NCI-H446 treated with DMSO at 0.1 percent for 48 hours (cell line): ENCODE measurements at places on chromosomes 7 and 10.

DNA sequence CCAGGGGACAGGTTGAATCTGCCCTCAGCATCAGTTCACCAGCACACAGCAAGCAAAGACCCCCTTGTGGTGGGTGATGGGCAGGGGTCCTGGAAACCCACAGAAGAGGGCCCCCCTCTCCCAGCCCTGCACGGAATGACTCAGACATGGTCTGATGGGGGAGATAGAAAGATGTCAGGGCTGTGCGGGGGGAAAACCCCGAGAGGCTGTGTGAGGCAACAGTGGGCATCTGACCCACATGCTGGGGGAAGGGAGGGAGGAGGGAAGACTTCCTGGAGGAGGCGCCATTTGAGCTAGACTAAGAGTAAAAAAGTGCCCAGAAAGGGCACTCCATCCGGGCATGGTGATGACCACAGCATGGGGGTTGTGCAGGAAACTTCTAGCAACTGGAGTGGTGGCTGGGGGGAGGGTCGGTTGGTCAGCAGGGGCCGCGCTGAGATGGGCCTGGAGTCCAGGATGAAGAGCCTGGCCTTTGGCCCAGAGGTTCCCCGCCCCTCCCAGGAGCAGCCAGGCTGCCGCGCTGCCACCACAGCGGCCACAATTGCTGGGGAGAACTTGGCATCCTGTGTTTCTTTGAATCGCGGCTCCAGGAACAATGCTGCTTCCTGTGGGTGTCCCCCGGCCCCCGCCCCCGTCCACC, 2.5 kb downstream of the LFNG start:
- DNase-seq, result no peak

DNA sequence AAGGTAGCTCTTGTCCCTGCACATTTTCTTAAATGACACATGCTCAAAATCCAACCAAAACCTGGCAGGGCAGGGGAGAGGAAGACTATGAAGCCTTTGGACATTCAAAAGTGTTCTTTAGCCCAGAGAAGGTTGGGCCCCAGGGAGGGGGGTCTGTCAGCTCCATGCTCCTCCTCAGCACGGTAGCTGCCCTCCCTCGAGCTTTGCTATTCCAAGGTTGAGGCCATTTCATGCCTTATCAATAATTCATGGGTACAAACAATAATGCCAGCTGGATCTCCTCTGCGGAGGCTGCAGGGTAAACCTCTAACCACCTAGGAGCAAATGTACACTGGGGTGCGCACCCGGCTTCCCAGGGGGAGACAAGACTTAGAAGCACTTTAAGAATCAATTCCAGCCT, 61.5 kb downstream of the SLIT1 start:
- no peak for DNase-seq

DNA sequence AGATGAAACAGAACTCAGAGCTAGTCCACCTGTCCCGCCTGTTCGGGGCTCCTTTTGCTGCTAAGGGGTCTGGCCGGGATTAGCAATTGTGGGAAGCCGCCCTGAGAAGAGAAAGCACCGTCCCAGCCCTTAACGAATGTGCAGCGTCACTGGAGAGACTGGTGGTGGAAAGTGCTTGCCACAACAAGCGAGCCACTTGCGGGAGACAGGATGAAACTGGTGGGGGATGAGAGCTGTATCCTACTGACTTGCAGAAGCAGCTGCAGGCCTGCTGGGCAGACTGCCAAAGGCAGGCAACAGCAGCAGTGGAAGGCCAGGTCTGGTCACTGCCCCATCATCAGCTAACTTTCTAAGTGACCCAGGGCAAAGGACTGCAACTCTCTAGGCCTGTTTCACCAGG, 95.4 kb downstream of the FAM53B start:
- no peak for DNase-seq

- DNase-seq, result no peak
These were observed 47.2 kb downstream of the FAM107B start for GRCh38 chr10:14727465-14727864.

GRCh38 chr7:123719197-123719721, 29.5 kb downstream of the WASL start:
- no peak for DNase-seq

DNA sequence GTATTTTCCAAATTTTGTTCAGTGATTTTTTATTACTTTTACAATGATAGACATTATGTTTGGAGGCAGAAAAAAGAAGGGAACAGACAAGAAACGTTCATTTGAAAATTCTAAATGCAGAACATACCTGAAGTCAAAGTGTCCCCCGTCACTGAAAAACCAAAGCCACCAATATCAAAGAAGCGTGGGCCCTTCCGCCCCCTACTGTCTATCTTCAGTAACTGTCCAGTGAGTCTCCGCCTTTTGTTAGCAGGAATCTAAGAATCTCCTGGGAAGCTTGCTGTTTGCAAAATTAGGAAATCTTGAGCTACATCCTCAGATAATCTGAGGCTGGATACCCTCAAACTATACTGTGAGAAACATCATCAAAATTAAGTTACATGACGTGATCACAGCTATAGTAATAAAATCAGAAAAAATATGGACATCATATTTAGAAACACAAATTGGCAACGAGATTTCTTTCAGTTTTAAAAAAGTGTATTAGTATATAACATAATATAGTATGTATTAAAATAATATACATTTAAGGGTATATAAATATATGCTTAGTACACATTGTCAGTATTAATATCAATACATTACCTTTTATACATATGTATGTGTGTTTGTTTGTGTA, 169.3 kb upstream of the AKR1E2 start:
- peak; percentile 40 for DNase-seq

DNA sequence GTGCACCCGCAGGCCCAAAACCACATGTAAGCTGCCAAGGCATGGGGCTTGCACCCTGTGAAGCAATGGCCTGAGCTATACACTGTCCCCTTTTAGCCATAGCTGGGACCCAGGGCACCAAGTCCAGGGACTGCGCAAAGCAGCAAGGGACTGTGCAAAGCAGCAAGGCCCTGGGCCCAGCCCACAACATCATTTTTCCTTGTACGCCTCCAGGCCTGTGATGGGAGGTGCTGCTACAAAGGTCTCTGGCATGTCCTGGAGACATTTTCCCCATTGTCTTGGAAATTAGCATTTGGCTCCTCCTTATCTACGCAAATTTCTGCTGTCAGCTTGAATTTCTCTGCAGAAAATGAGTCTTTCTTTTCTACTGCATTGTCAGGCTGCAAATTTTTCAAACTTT, 24.8 kb downstream of the ARHGAP19 start:
- DNase-seq, result no peak

GRCh38 chr10:2556883-2557282, 510.5 kb upstream of the PFKP start:
- no peak for DNase-seq

DNA sequence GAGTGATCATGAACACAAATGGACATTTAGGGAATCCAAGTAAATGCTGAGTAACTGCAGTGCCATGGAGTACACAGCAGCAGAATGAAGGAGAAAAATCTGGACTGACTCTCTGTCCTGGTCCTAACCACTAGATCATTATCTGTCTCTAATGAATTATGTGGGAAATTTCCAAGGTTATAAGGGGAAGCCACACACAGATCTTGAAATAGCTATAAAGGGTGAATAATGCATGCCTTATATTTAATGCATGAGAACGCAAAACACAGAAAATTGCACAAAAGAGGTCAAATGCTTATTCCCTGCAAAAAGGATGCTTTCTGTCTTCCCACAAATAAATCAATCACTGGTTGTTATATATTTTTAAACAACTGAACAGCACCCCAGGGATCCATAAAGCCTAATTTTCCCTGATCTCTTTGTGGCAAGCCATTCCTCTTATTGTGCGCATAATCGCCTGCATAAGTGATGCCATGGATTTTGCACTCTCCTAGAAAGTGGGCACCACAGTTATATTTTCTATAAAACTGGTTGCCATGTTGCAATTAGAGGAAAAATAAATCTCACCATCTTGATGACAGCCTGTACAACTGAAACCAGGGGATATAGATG, 201.8 kb downstream of the XPNPEP1 start:
- no peak for DNase-seq

GRCh38 chr10:4022473-4022872, 237.5 kb upstream of the KLF6 start:
- DNase-seq, result no peak

GRCh38 chr7:135936497-135937217, 40.5 kb downstream of the MTPN start:
- DNase-seq, result no peak

- no peak for DNase-seq
These were observed 5.7 kb upstream of the AP5Z1 start for GRCh38 chr7:4769761-4770160.

DNA sequence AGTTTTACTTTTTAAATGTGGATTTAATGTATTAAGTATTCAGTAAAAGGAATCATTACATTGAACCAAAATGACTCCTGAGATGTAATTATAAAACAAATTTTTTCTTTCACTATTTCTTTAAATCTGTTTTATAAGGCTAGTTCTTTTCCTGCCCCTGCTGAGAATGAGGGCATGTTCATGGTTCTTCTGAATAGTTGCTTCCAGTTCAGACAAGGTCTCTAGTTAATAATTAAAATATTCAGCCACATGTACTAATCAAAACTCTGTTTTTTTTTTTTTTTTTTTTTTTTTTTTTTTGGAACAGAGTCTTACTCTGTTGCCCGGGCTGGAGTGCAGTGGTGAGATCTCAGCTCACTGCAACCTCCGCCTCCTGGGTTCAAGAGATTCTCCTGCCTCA, 321.2 kb downstream of the DNAJB9 start:
- no peak for DNase-seq

- DNase-seq, result no peak
These were observed 127.9 kb downstream of the FAM53B start for GRCh38 chr10:124616040-124616835.

GRCh38 chr10:60808036-60808435, 29.8 kb downstream of the CDK1 start:
- no peak for DNase-seq

- DNase-seq, result no peak
These were observed 71.6 kb upstream of the LAMB4 start for GRCh38 chr7:108201766-108202165.

GRCh38 chr7:48637382-48637781, 287.0 kb upstream of the CDC14C start:
- no peak for DNase-seq

DNA sequence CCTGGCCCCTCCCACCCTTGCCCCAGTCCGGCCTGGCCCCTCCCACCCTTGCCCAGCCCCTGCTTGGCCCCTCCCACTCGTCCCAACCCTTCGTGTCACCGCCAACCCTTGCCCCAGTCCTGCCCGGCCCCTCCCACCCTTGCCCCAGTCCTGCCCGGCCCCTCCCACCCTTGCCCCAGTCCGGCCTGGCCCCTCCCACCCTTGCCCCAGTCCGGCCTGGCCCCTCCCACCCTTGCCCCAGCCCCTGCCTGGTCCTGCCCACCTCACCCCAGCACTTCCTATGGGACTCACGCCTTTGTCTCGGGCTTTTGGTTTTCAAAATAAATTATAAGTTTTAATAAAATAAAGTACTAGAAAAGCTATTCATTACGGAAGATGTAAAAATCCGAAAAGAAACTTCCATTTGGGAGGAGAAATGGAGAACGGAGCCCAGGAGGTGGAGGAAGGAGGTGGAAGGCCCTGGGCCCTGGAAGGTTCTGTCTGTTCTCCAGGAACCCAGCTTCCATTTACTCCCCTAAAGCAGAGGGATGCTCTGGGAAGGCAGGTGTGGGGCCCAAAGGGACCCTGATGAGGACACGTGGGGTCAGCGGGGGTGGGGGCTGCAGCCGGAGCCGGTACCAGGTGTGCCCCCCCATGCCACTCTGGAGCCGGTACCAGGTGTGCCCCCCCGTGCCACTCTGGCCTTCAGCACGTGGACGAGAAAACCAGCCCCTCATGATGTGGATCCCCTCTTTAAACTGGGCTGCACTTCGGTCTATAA, 52.2 kb downstream of the PWWP2B start:
- DNase-seq, result no peak

- DNase-seq, result no peak
These were observed 47.3 kb upstream of the TES start for GRCh38 chr7:116162992-116163391.

DNA sequence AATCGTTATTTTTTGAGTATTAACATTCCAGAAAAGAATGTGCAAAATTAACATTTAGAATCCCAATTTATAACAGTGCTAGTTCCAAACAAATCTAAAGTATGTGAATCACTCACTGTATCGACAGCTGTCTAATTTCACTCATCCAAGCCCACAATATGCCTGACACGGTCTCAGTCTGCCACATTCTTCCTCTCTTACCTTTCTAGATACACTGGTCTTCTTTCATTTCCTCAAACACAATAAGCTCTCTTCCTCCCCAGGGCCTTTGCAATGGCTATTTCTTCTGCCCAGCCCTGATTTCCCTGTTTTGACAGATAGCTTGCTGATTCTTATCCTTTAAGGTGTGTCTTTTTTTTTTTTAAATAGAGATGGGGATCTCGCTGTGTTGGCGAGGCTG, 48.8 kb downstream of the UBE2H start:
- DNase-seq, result no peak

GRCh38 chr10:60525716-60526585, 136.3 kb upstream of the ANK3 start:
- no peak for DNase-seq

- no peak for DNase-seq
These were observed 427 bp downstream of the PYROXD2 start for GRCh38 chr10:98414578-98414931.

DNA sequence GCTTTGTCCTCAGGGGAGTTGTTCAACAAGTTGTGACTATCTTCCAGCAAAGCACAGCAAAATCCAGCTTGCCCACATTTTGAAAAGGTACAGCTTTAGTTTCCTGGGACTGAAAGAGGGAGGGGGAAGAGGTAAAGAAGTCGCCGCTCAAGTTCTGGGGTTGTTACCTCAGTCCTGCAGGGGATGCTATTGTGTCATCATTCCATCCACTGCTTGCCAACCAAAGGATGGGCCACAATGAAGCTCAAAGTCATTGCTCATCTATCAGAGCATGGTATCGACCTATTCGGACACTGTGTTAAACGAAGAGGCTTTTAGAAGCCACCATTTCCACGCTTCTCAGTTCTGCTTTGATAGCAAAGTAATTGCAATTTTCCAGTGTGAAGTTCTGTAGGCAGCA, 34.3 kb downstream of the NPY start:
- DNase-seq, result no peak

- no peak for DNase-seq
These were observed 49.5 kb downstream of the ASAH2B start for GRCh38 chr10:50788951-50789945.
